EH (cell line): ENCODE measurements at places on chromosomes 2 and 18.

GRCh38 chr18:58183226-58183625 is 139.2 kb downstream of the NEDD4L start:
- no peak for DNase-seq

DNA sequence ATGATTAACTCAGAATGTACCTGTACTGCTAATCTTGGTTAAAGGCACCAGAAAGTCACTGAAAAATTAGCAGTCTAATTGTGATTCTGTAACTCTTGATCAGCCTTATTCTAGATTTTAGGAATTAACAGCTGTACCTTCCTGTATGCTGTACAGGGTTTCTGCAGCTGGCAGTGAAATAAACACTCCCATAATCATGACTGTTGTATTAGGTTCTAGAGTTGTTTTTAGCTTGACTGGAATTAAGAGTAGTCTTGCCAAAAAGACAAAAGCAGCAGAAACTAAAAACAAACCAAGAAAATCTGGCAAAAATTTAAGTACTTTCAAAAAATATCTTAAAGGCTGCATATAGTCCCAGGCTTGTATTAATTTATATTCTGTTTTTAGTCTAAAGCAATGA is 103.5 kb downstream of the SOS1 start:
- DNase-seq, result no peak

GRCh38 chr2:43566461-43566729 is 29.4 kb downstream of the THADA start:
- no peak for DNase-seq

- DNase-seq, result peak; percentile 92
Observed at GRCh38 chr2:31384771-31385276, 29.7 kb downstream of the XDH start.

DNA sequence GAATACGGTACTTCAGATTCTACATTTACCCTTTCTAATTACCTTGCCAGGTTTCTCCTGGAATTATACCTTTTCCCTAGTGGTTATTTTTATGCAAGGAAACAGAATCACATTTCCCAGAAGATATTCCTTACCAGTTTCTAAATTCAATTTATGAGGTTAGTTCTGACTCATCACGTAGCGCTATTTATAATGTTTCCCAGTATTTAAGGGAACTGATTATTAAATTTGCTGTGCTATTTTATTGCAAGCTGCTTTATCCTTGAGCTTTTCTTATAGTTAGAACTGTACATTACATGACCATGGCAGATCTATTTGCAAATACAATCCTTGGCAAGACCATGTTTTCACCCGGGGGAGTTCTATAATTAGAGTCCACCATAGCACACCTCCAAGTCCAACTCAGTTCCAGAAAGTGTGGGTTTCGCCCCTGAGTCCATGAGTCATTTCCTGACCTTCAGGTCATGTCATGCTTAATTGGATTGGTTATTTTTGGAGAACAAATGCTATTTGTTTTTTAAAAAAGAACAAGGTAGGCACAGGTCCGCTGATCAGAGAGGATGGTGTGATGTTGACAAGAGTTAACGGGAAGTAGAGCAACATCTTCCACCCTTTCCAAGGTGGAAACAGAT is 126.6 kb downstream of the ZNF532 start:
- peak; percentile 65 for DNase-seq

GRCh38 chr2:127996160-127996559 is 31.7 kb downstream of the SAP130 start:
- no peak for DNase-seq

- DNase-seq, result no peak
Observed at GRCh38 chr2:76958749-76959148, 563.4 kb downstream of the LRRTM4 start.

GRCh38 chr2:218217360-218218267 is 625 bp downstream of the ARPC2 start:
- peak; percentile 57 for DNase-seq

DNA sequence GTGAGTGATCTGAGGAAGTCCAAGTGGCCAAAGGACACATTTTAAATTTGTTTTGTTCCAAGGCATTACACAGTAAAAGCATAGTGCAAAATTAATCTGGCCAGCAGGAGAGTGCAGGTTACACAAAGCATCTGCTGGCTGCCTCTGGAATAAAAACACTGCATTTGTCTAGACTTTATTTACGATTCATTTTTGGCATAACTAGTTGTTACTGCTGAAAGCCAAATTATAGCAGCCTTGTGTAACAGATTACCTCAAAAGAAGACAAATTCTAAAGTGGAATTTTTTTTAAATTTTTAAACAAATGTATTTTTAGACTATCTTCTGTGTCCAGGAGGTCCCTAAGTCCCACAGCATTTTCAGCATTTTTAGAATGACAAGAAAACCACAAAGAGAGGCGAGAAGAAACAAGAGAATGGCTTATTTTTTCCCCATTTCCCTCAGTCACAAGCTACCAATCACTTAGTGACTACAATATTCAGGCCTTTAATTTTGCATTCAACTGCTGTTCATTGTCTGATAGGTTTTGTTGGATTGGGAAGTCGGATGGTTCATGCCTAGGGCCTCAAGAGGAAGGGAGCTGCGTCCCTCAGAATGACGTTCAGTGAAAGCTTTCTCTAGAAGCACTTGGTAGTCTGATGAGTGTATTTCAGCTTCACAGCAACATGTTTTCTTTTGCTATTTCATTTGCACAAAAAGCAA is 46.0 kb downstream of the TMEFF2 start:
- peak; percentile 88 for DNase-seq

DNA sequence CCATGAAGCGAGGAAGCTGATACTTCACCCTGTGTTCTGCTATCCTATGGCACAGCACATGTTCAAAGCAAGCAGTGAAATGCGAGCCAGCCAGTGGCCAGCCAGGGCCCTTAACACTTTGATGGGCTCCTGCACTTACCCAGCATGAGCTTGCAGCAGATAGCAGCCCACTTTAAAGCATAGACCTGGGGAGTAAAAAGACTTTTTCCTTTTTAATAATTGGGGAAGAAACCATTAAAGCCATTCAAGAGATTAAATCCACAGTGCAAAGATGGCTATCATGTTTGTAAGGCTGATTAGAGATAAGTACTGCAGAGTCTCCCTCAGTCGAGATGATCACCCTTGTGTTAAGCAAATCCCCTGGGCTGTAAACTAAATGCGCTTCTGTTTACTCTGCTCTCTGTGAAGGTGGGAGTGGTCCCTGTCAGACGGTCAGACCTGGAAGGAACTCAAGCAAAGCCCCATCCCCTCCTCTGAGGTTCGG is 15.7 kb downstream of the CCBE1 start:
- DNase-seq, result no peak

DNA sequence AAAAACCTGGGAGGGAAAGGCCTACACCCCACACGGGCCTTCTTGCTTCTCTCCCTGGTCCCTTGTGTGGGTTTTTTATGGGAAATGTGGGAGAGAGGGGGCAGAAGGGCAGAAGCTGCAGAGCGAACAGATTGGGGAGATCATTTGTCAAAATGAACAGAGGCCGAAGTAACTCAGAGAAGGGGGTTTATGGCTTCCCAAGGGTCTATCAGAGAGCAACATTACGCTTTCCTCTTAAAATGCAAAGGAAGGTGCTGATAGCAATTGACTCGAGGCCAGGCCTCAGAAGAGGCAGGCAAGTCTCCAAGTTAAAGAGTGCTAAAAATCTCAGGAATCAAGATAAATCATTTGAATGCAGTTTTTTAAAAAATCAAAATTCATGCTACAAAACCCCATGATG is 101.5 kb downstream of the SGPP2 start:
- DNase-seq, result no peak

DNA sequence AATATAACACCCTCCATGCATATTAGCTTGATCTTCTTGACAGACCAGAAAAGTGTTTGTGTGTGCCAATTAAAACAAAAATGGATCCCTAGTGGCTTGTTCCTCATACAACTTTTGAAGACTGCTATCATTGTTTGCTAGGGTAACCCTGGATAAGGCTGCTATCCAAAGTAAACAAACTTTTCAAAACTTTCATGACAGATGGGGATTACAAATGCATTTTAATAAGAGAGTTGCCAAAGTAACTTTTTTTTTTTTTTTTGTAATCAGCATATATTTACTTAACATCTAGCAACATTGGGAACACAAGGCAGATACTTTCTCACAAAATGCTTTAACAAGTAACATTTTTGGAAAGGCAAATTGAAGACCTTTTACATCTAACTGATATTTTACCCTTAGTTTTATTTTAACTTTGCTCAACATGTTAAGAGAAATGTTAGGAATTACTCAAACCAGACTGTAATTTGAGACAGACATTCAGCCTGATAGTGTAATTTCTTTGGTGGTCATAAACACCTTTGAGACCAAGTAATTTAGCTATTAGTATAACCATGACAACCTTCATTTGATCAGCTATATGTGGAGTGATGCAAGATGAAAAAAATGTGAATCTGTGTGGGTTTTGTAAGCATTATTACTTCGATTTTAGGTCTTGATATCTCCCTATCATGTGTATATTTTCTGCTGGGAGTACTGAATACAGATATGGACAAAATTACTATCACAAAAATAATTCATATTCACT is 300.9 kb downstream of the ARHGAP15 start:
- peak; percentile 59 for DNase-seq

DNA sequence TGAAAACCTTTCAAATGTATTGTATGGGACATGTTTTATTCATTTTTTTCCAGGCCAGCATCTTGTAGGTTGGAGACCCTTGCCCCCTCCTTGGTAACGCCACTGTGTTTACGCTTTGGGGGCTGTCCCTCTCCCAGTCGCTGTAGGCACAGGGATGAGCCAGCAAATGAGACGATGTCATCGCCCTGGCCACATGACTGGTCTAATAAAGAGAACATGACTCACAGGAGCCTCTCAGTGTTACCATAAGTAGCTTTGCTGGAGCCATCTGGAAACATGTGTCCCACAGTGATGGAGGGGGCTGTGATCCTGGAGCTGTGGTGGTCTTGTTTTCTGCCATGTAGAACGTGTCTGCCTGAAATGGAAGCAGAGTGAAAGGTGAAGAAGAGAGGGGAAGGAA is 78.9 kb downstream of the CD8B2 start:
- DNase-seq, result peak; percentile 12

DNA sequence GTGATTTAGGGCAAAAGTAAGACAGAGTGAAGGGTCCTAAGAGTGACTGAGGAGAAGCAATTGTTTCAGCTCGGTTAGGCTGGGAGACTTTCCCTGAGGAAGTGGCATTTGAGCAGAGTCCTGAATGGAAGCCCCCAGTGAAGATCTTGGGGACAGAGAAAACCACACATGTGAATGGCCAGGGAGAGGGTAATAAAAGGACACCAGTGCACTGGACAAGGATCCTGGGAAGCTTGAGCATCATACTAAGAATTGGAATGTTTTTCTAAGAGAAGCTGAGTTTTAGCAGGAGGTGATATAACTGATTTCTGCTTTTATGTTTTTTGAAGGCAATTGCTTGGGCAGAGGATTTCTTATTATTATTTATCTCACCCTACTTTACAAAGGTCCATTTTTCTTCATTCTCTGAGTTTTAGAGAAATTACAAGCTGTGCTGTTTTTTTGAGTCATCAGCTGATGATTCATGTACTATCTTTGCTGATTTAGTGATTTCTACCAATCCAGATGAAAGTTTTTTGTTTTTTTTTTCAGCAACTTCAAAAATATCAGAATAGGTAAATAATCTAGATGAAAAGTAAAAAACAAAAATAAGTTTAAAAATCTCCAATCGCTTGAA is 43.5 kb downstream of the MFSD6 start:
- peak; percentile 57 for DNase-seq

DNA sequence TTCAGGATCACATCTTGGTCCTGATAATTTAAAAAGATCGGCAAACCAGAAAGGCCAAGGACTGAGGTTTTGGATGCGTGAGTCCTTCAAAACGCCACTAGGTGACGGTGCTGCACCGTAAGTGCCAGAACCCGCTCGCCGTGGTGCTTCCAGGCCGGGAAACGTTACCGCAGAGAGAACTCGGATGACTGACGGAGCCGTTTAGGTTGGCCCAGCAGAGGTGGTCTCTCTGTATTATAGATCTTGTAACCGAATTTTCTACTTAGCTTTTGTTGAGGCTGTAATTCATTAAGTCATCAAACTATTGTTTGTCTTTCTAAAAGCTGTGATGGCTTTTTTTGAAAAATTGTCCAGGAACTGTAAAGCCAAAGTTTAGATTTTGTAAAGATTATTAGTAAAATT is 39.8 kb upstream of the ADCYAP1 start:
- peak; percentile 69 for DNase-seq

- DNase-seq, result no peak
Observed at GRCh38 chr2:25410370-25410769, 68.6 kb upstream of the DNMT3A start.

GRCh38 chr18:50753311-50753710 is 66.5 kb downstream of the MRO start:
- DNase-seq, result no peak

- DNase-seq, result no peak
Observed at GRCh38 chr2:101623031-101623521, 74.4 kb upstream of the MAP4K4 start.

- no peak for DNase-seq
Observed at GRCh38 chr2:138018866-138019688, 54.8 kb downstream of the HNMT start.

DNA sequence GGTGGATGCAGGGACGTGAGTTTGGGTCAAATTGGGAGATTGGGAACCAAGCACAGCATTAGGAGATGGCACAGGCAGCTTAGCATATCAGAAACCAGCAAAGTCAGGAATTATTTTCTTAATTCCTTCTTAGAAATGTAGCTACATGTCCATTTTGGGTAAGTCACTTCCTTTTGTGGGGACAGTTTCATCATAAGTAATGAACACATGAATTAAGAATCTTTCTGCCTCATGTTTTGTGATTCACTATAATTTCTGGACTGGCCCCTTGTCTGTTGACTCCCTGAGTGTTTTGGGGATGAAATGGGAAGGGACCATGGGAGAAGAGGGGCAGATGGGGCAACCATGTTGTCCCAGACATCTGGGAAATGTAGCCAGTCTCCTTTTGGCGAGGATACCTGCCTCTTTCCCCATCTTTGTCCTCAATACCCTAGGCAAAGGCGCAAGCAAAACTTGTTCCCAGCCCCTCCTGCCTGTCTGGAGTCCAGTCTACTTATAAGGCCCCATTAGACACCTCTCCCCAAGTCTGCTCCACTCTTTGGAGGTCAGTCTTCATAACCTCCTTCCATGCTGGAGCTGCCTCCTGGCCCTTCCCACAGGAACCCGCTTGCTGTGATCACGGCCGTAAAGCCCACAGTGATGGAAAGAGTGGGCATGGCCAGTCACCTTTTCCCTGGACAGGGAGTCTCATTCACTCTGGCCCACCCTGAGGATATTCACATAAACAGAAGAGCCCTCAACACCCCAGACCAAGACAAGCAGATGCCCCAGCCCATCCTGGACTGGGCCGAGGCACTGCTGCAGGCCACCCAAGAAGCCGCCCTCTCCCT is 25.7 kb downstream of the MTHFD2 start:
- DNase-seq, result peak; percentile 50

DNA sequence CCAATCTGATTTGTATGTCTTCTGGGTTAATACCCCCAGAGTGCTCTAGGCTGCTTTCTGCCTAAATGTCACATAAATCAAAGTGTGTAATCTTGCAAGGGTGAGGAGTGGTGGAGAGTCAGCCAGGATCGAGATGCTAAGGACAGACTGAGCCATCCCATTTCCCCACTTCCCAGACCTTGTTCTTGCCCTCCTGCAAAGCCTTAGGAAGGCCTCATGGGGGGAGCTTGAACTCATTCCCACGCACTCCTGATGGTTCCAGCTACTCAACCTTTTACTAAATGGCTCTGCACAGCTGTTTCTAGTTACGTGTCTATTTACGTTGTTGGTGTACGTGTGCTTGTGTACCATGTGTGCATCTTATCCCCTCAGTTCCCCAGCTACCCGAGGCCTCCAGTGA is 423.6 kb upstream of the TNP1 start:
- DNase-seq, result no peak

GRCh38 chr2:170969030-170969429 is 40.0 kb downstream of the GORASP2 start:
- DNase-seq, result no peak
